Heart left ventricle (tissue), 16 donors: ENCODE measurements at places on chromosomes 7 and 10. TPM values are rescaled to one million over a fixed set of nuclear protein-coding genes. Genes with fewer than 3 reads are reported as not detected.

The NPFFR1 gene
- total RNA-seq, result 0.52 TPM

The GDF2 gene
- total RNA-seq, result not detected

The STAG3 gene
- total RNA-seq, result 0.09 TPM

The MMRN2 gene
- 34.3 TPM for total RNA-seq

The OPN4 gene
- not detected for total RNA-seq

DNA sequence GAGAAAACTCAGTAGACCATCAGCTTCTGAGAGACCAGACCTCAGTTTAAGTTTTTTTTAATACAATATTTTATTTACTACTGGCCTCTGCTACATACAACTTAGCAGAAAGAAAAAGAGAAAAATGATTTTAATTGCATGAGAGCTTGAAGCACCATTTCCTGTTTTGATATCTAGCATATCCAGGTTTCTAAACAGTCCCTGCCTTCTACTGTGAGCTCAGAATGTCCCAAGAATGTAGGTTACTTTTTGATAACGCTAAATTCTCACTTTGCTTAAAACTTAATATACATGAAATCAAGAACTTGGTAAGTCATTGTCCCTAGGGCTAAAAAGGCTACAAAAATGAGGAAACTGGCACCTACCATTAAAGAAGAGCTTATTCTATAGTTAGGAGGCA is 7.0 kb downstream of the TMEM243 start:
- DNase-seq, result no peak

GRCh38 chr7:7103343-7104313 is 78.7 kb upstream of the C1GALT1 start:
- DNase-seq, result no peak

DNA sequence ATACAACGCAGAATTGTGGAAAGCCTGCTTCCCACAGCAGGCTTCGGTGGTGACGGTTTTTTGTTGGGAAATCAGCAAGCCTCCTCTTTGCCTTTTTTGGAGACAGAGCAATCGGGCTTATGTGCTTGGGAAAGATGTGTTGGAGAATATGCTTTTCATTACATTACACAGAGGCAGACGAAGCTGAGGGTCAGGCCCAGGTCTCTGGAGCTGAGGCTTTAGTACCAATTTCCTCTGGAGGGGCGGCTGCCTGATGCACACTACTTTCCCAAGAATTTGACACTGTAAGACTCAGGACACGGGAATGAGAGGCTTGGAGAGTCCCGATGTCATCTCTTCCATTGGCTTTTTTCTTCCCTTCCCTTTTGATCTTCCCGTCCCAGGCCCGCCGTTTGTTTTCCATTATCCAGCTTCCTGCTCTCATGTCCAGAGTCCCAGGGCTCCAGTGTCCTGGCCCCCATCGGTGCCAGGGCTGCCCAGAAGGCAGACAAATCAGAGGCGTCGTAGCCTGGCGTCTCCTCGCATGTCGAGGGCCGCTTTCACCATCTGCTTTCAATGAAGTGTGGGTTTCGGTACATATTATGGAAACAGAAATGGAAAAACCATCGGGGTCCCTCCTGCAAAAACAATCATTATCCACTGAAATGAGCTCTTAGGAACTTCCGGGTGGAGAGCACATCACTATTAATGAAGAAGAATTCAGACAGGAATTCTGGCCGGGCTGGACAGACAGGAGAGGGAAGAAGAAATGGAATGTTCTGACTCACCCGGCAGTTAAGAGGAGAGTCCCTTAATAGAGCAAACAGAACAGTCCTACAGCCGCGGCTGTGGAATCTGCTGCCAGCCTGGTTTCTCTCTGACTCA is 123.0 kb upstream of the JCAD start:
- no peak for DNase-seq

- no peak for DNase-seq
Observed at GRCh38 chr10:59025981-59026765, 150.3 kb upstream of the PHYHIPL start.

DNA sequence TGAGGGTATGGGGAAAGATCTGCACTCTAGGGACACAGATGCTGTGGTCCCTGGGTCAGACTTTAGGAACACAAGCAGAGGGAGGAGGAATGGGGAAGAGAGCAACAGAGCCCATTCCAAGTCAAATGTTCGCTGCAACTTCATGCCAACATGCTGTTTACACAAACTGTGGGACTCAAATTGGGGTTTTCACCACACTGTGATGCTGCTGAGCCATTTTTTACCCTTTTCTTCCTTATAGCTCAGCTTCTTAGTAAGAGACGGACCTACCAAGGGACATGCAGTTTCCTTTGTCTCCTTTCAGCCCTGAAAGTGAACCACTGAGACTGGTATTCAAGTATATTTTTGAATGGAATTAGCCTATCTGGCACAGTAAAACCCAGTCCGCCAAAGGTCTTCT is 64.3 kb upstream of the AGK start:
- no peak for DNase-seq

DNA sequence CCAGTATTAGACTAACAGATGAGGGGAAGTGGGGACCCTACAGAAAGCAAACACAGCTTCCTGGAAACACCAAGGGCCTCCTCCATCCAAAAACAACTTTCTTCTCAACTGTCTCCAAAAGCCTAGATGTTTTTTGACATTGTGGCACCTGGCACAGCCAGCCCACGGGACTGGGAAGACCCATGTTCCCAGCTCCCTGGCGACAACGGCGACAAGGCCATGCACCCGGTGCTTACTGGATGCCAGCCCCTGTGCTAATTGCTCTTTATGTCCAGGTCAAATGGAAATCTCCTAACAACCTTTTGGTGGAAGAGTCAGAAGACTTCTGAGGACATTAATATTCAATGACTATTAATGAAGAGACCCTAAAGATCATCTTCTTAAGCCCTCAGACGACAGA is 7.1 kb downstream of the FGFR2 start:
- DNase-seq, result no peak

DNA sequence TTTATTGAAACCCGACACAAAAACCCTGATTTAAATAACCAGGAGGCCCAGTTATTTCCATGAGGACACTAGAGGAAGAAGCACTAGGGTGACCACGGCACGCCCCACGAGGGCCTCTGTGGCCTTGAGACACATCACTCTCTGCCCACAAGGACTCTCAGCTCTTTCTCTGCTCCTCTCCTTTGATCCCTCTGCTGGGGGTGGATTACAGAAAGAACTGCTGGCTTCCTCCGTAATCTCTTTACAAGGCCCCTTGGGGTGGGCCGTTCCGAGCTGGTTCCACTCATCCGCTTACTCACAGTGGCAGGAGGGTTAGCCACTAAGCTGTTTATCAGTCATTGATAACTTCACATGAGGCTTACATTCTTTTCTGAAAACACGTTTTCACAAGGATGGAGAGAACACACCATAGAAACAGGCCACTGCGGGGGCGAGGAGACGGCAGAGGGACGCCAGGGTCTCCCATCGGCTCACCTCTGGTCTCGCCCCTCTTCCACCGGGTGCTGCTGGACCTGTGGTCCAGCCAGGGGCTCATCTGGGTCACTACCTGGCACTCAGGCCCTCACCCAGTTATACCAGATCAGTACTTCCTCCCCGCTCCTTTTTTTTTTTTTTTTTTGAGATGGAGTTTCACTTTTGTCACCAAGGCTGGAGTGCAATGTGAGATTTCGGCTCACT is 17.6 kb upstream of the PFKFB3 start:
- DNase-seq, result no peak

DNA sequence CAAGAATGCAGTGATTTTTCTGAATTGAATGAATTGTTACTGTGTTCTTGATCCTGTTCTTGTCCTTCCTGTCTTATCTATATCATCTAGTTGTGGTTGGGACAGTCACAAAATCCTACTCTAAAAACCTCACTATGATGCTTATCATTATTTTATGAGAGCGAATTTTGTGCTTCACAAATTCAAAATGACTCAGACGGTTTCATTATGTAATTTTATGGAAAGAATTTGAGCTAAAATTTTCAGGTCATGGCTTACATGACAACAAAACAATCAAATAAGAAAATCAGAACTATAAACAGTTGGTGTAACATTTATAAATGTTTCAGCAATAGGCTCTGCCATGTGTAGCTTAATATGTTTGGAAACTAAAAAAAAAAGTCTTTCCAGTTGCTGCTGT is 6.9 kb downstream of the PRKAR2B start:
- DNase-seq, result no peak
